Naive thymus-derived CD4-positive, alpha-beta T cell (primary cell): ENCODE measurements at places on chromosomes 7 and 10.
A peak's percentile ranks its signal among the peaks of the same experiment; 100 is the strongest.

DNA sequence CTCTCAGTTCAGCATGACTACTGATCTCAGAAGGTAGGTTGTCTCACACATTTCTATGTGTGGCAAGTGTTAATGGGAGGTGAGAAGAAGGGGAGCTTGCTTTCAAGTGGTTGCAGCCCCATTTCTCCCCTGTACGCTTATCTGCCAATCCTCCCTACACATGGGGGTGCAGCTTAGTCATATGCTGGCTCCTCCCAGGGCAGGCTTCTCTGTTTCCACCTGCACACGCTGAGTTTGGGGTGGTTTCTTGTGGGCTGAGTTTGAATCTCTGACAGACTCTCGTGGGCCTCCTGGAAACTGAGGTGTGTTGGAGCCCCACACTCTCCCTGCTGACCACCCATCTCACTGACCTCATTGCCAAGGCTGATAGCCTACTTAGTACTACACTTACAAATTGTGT, 435.8 kb upstream of the MTPN start:
- H3K4me1 ChIP-seq, result no peaks in the 10 kb centered on the region
- no peak for DNase-seq
- no peaks in the 10 kb centered on the region for H3K36me3 ChIP-seq

- no peaks in the 10 kb centered on the region for H3K4me1 ChIP-seq
- H3K27me3 ChIP-seq, result no peaks in the 10 kb centered on the region
- H3K4me3 ChIP-seq, result no peak overlapping the region
- no peak overlapping the region for H3K27ac ChIP-seq
These were observed 30.3 kb upstream of the GPAM start for GRCh38 chr10:112213836-112214235.

DNA sequence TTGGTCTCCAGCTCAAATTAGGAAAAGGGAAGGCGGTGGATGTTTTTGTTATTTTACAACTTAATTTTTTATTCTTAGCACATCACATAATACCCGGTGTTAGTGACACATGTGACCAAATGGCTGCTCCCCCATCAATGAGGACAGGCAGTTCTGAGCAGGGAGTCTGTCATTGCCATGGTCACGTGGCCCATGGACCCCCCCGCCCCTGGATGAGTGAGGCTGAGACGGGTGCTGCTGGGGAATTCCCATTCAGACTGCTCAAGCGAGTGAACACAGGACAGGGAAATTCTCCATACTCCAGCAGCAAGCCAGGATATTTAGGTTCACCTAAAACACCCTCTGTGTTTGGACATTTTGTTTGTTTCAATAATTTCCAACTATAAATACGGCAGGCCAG, 34.7 kb upstream of the SLC35B4 start:
- H3K4me3 ChIP-seq, result no peak overlapping the region
- DNase-seq, result no peak
- no peaks in the 10 kb centered on the region for H3K27me3 ChIP-seq
- H3K4me1 ChIP-seq, result no peaks in the 10 kb centered on the region
- no peaks in the 10 kb centered on the region for H3K36me3 ChIP-seq

DNA sequence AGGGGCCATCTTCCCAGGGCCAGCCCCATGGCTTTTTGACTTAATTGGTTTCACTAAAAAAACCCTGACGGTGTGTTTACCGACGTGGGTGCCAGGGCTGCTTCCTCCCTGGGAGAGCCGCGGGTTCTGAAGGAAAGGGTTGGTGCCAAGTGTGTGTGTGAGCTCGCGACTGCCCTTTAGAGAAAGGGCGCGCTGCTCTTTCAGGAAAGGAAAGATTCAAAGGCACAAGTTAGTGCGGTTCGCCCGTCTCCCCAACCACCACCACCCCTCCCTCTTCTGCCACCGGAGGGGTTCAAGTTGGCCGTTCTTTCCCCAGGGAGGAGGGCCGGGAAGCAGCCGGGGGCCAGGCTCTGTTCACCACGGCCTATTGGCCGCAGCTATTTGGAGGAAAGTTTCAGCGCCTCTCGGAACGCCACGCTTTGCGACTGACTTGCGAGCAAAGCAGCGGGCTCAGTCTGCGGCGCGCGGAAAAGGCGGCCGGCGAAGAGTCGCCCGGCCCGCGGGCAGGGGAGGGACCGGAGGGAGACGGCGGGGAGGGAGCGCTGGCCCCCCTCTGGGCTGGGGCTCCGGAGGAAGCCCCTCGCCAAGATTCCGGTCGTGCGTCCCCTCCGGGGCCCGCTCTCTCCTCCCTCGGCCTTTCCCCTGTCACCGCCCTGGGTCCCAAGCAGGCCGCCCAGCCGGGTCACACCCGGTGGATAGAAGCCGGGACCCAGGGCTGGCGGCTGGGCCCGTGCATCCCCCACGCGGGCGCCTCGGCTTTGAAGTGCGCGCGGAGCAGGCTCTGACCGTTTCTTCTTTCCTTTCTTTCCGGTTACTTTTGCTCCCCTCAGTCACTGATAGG, 165.9 kb upstream of the PPP1R3A start:
- no peak overlapping the region for H3K27ac ChIP-seq
- peaks cover 8% of the 10 kb centered on the region for H3K27me3 ChIP-seq
- H3K36me3 ChIP-seq, result no peaks in the 10 kb centered on the region
- peak overlapping the region; percentile 42 for H3K4me3 ChIP-seq

DNA sequence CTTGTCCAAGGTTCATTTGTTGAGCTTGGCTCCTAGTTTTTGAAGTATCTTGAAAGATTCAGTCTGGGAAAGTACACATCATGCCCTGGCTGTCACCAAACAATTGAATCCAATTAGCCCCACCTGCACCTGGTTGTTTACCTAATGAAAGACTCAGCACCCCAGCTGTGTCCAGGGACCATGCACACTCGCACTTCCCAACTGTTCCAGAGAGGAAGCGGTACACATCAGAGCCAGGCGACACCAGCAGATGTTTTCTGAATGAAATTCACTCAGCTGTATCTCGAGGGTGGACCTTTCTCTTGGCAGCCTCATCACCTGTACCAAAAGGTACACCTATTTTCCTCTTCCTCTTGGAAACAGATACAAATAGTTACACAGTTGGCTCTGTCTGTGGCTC, 216.4 kb upstream of the LRGUK start:
- no peak overlapping the region for H3K27ac ChIP-seq
- H3K36me3 ChIP-seq, result no peaks in the 10 kb centered on the region
- H3K27me3 ChIP-seq, result no peaks in the 10 kb centered on the region
- no peak for DNase-seq
- H3K4me3 ChIP-seq, result no peak overlapping the region

GRCh38 chr7:4683884-4684565, 1.9 kb downstream of the FOXK1 start:
- peak overlapping the region; percentile 92 for H3K27ac ChIP-seq
- peak overlapping the region; percentile 75 for H3K4me3 ChIP-seq
- no peaks in the 10 kb centered on the region for H3K36me3 ChIP-seq
- DNase-seq, result no peak
- H3K27me3 ChIP-seq, result no peaks in the 10 kb centered on the region

- no peak overlapping the region for H3K4me3 ChIP-seq
- H3K27ac ChIP-seq, result no peak overlapping the region
- no peak for DNase-seq
- H3K27me3 ChIP-seq, result no peaks in the 10 kb centered on the region
These were observed 35.4 kb downstream of the TET1 start for GRCh38 chr10:68595513-68595912.

DNA sequence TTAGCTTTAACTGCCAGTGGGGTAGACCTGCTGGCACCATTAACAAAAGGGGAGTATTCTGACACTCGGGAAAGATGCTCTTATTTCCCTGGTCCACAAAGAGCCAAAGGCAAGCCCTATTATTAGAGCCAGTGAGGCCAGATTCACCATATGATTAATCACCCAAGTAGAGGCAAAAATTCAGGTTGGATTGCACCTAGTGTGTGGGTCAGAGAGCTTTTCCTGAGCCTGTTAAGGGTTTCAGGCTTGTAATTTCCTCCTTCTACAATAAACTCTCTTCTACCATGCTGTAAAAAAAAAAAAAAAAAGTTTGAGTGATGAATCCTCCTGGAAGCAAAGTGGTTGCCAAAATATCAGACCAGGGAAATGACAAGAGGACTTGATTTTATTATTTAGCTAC, 163.5 kb downstream of the MBL2 start:
- H3K27me3 ChIP-seq, result no peaks in the 10 kb centered on the region
- no peaks in the 10 kb centered on the region for H3K4me1 ChIP-seq
- DNase-seq, result no peak
- H3K4me3 ChIP-seq, result no peak overlapping the region
- no peak overlapping the region for H3K27ac ChIP-seq
- H3K36me3 ChIP-seq, result no peaks in the 10 kb centered on the region

DNA sequence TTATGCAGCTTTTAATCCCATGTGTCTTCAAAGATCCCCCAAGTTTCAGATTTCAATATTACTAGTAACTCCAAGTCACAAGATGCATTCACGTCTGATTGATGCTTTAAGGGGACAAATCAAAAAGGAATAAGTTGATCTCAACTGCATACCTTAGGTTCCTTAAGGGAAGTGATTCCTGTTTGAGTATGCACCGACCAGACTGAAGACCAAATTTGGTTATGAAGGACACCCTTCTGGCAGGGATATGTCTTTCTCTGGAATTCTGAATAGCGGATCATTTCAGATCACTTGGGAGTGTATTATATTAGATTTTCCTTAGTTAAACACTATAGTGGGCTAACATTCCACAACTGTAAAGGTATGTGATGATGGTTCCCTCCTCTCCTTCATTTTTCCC, 4.3 kb downstream of the KIF5B start:
- H3K27ac ChIP-seq, result peak overlapping the region; percentile 10
- H3K36me3 ChIP-seq, result peaks cover 21% of the 10 kb centered on the region
- peaks cover 50% of the 10 kb centered on the region for H3K4me1 ChIP-seq
- H3K4me3 ChIP-seq, result peak overlapping the region; percentile 7
- DNase-seq, result no peak

- peaks cover 8% of the 10 kb centered on the region for H3K4me1 ChIP-seq
- no peaks in the 10 kb centered on the region for H3K36me3 ChIP-seq
- no peak overlapping the region for H3K4me3 ChIP-seq
- no peak for DNase-seq
- no peaks in the 10 kb centered on the region for H3K27me3 ChIP-seq
- peak overlapping the region; percentile 63 for H3K27ac ChIP-seq
These were observed 1.5 kb downstream of the MLLT10 start for GRCh38 chr10:21535494-21535965.

- no peaks in the 10 kb centered on the region for H3K36me3 ChIP-seq
- H3K27ac ChIP-seq, result no peak overlapping the region
- H3K27me3 ChIP-seq, result no peaks in the 10 kb centered on the region
- DNase-seq, result no peak
- H3K4me3 ChIP-seq, result no peak overlapping the region
These were observed 10.3 kb upstream of the AGR3 start for GRCh38 chr7:16891874-16892643.

GRCh38 chr7:2732959-2733584, 45.1 kb downstream of the AMZ1 start:
- no peaks in the 10 kb centered on the region for H3K27me3 ChIP-seq
- no peak for DNase-seq
- no peak overlapping the region for H3K4me3 ChIP-seq
- H3K27ac ChIP-seq, result no peak overlapping the region
- H3K36me3 ChIP-seq, result no peaks in the 10 kb centered on the region

DNA sequence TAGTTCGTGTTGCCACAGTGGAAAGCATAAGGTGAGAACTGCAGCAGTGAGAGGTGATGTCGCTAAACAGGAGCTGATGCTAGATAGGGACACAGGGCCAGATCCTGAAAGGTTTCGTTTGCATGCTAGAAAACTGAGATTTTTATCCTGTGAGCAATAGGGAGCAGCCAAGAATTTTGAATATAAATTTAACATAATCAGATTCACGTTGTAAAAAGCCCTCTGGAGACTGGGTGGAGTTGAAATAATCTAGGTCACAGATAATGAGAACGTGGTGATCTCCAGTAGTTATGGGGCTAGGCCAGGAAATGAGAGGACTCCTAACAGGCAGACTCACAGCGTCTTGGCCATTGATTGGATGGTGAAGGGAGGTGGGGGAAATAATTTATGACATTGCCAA, 92.1 kb upstream of the IMMP2L start:
- H3K27me3 ChIP-seq, result no peaks in the 10 kb centered on the region
- no peaks in the 10 kb centered on the region for H3K36me3 ChIP-seq
- no peaks in the 10 kb centered on the region for H3K4me1 ChIP-seq

DNA sequence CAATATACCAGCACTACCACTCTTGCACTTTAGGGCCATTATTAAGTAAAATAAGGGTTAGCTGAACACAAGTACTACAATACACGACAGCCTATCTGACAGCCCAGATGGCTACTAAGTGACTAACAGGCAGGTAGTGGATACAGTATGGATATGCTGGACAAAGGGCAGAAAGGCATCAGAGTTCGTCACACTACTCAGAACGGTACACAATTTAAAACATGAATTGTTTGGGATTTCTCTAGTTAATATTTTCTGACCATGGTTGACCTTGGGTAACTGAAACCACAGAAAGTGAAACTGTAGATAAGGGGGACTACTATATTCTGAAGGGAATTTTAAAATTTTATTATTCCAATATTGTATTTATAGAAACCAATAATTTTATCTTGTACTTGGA, 101.3 kb upstream of the SKAP2 start:
- H3K4me3 ChIP-seq, result no peak overlapping the region
- no peak for DNase-seq
- no peaks in the 10 kb centered on the region for H3K27me3 ChIP-seq
- no peak overlapping the region for H3K27ac ChIP-seq

- H3K4me1 ChIP-seq, result no peaks in the 10 kb centered on the region
- DNase-seq, result no peak
These were observed 138.6 kb downstream of the LHPP start for GRCh38 chr10:124600051-124600880.

- H3K27ac ChIP-seq, result no peak overlapping the region
- peak; percentile 28 for DNase-seq
- no peak overlapping the region for H3K4me3 ChIP-seq
- no peaks in the 10 kb centered on the region for H3K27me3 ChIP-seq
- no peaks in the 10 kb centered on the region for H3K4me1 ChIP-seq
These were observed 524 bp upstream of the FUOM start for GRCh38 chr10:133358162-133358924.

DNA sequence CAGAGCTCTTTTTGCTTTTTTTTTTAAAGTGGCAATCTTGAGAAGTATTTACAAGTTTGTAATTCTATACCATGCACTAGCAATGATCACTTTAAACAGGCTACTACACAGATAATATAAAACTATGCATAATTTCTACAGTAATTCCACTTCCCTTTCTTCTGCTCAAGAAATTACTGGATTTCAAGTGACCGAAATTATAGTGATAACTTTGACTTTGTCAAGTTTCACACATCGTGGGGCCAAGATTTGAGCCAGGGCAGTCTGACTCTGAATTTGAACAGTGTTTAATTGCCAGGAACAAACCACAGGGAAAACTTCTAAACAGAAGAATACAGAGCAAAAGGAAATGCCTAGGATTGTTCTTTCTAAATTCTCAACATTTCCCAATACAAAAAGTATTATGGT, 288.3 kb upstream of the MKLN1 start:
- no peak overlapping the region for H3K27ac ChIP-seq
- H3K27me3 ChIP-seq, result no peaks in the 10 kb centered on the region
- H3K36me3 ChIP-seq, result no peaks in the 10 kb centered on the region
- H3K4me1 ChIP-seq, result peaks cover 17% of the 10 kb centered on the region
- DNase-seq, result no peak
- no peak overlapping the region for H3K4me3 ChIP-seq

GRCh38 chr7:33155811-33156210, 26.4 kb downstream of the BBS9 start:
- no peak overlapping the region for H3K27ac ChIP-seq
- H3K4me1 ChIP-seq, result no peaks in the 10 kb centered on the region
- no peaks in the 10 kb centered on the region for H3K36me3 ChIP-seq
- DNase-seq, result no peak

- no peaks in the 10 kb centered on the region for H3K27me3 ChIP-seq
- no peak for DNase-seq
- H3K27ac ChIP-seq, result no peak overlapping the region
- H3K4me1 ChIP-seq, result no peaks in the 10 kb centered on the region
- H3K4me3 ChIP-seq, result no peak overlapping the region
These were observed 175.6 kb upstream of the VWC2 start for GRCh38 chr7:49597805-49598204.
